Heart left ventricle (tissue), 16 donors: ENCODE measurements at places on chromosomes 7 and 10.

- DNase-seq = peak; percentile 52
Measured at GRCh38 chr7:774161-775109, 47.4 kb upstream of the PRKAR1B start.

DNA sequence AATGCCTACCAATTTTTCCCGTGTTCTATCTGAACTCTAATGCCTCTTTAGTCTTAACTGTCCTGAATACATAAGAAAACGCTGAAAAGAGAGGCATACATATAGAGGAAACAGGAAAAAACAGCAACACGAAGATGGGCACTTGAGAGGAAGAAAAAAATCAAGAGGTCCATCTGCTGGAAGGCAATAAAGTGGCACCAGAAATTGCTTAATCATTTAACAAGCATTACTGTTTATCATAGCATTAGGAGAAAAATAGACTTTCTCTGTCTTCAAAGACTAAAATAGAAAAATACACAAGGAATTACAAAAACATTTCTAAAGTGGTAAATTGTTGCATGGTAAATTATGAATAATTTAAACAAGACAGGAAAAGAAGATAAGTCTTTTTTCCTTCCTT is 35.0 kb downstream of the NSUN6 start:
- DNase-seq = no peak

- no peak for DNase-seq
Measured at GRCh38 chr10:7035126-7035761, 375.6 kb downstream of the SFMBT2 start.

- DNase-seq = no peak
Measured at GRCh38 chr10:775245-776075, 86.0 kb upstream of the DIP2C start.

DNA sequence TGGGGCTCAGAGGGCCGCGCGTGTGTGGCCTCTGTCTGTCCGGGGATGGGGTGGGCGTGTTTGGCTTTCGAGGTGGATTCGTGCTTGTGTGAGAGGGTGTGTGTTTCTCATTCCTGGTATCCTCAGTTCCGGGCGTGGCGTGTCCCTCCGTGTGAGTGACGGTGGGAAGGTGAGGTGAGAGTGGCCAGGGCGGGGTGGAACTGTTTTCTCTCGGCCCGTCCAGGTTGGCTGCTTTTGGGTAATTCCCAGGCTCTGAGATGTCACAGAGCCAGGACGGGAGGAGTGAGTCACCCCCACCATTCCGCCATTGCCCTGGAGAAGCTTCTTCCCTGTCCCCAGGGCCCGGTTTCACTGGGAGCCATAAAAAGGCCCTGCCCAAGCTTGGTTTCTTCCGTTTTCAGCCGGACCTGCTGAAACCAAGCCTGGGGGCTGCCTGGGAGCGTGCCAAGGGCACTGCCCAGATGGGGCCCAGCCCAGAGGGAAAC is 21.3 kb upstream of the CLDN4 start:
- no peak for DNase-seq

DNA sequence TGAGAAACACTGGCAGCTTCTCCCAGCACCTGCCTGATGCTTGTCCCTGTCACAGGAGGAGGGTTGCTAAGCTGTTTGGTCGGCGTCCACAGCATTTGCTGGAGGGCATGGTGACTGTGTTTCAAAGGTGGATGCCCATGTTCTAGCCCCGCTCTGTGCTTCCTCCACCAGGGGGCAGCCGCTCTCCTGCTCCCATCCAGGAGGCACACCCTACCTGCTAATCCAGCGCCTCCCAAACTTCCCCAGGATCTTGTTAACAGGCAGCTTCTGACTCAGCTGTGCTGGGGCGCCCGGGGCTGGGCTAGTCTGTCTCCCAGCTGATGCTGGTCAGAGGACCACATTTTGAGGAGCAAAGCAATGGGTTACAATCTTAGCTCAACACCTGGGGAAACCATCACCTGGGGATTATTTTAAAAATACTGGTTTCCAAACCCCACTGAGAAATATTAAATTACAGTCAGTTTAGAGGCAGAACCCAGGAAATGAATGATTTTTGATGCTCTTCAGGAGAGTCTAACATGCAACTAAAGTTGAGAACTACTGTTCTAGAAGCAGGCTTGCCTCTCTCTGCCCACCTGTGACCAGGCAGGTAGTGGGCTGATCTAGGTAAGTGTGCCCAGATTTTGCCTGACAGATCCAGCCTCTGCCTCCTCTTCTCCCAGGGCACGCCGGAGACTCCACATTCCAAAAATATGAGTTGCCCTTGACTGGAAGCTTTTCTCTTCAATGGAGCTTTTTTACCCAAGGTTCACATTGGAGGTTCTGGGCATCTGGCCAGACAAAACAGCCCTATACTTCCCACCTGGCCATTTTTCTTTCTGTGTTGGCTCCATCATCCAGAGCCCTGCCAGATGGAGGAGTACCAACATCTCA is 92.7 kb upstream of the GPR26 start:
- DNase-seq = no peak

GRCh38 chr7:153006452-153006851 is 246.9 kb downstream of the ACTR3B start:
- DNase-seq = no peak

DNA sequence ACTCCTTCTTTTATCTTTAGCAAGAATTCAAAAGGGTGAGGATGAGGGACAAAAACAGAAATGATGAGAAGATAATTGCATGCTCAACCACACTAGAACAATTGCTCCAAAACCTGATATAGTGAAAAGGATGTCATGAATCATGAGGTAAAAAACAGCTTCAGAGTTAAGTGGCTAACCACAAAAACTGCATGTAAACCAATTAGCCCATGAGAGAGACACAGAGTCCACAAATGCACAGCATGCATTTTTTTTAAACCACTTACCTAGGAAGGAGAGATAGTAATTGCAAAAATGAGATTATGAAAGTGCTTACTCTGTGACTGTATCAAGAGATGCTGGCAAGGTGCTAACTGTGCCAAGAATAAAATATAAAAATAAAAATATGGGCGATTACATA is 132.9 kb downstream of the MBL2 start:
- DNase-seq = no peak

GRCh38 chr7:11217848-11218565 is 244.3 kb downstream of the PHF14 start:
- no peak for DNase-seq

DNA sequence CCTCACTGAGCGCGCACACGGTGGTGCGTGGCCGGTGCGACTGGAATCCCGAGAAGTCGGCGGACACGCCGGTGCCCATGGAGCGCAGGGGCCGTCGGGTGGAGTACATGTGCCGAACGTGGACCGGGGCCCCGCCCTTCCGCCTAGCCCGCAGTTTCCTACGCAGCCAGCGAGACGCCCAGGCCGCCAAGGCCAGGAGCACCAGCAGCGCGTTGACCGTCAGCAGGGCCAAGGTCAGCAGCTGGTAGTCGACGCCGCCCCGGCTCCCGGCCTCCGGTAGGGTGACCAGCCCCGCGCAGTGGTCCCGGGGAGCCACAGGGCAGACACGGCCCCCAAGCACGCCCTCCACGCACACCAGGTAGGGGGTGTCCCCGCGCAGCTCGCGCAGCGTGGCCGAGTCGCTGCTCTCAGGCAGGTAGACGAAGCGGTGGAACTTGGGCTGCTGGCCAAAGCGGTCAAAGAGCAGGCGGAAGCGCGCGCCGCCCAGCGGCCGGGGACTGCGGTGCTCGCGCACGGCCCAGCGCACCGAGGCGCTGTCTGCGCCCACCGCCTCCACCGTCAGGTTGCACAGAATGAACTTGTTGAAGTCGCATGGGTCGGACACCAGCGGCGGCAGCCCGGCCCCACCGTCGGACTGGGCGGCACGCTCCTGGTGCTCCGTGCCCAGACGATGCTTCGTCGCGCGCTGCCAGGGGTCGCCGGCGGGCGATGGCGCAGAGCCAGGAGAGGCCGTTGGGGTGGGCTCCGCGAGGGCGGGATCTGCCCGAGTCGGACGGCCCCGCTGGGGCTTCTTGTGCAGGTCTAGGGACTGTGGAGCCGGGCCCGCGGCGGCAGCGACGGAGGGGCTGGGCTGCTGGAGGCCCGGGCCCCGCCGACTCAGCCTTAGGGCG is 2.2 kb downstream of the TRIL start:
- peak; percentile 90 for DNase-seq

GRCh38 chr10:50310560-50311174 is 59.4 kb upstream of the ASAH2 start:
- DNase-seq = no peak

DNA sequence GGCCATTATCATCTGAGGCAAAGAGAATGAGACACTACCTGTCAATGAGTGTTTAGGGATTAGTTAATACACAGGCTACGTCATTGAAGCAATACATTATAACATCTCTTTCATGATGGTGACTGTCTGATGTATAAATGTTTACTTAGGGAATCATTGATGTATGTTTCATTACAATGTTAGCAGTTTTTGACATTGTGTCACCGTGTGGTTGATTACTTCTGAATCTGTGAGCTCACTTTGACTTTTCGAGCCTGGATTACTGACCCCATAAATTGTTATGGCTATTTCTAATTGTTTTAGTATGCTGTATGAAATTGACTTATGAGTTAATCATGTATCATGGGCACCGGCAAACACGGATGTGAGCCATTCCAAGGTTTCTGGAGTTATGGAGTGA is 494.0 kb downstream of the MAGI2 start:
- DNase-seq = no peak

- DNase-seq = no peak
Measured at GRCh38 chr7:108129018-108129965, 869 bp downstream of the LAMB4 start.

DNA sequence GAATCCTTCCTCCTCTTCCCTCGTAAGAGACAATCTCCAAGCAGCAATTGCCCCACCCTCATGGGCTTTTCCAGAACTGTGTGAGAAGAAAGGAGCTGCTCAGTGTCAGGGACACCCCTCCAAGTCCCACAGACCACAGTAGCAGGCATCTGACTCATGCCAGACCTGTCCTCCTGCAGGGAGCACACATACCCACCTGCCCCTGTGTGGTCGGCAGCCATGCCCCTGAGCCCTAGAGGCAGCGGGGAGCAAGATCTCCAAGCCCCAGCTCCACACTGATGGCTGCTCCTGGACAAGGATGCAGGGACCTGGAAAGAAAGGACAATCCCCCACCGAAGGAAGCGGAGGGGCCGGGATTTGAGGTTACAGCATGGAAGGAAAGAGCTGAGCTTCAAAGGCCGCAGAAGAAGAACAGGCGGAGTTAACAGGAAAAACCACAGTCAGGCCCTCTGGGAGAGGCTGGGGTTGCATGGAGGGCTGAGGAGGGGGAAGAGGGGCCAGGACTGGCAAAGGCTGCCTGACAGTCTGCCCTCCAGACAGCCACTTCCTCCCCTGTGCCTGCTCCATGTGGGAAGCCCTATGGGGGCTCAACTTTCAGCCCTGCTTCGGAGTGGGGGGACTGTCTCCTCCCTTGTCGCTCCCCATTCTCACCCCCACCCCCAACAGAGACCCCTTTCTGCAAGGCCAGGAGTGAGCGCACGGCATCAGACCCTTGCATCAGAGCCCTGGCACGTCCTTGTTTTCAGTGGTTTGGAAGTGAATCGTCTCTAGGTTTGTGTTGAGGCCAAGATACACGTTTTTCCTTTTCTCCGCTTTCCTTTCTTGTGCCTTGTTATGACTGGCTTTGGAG is 46.8 kb downstream of the ASB13 start:
- peak; percentile 42 for DNase-seq

- DNase-seq = no peak
Measured at GRCh38 chr10:35912615-35913569, 270.8 kb upstream of the FZD8 start.

- DNase-seq = no peak
Measured at GRCh38 chr10:51075873-51076229, 1.6 kb downstream of the PRKG1 start.

- DNase-seq = no peak
Measured at GRCh38 chr10:59563531-59563930, 146.1 kb downstream of the SLC16A9 start.

DNA sequence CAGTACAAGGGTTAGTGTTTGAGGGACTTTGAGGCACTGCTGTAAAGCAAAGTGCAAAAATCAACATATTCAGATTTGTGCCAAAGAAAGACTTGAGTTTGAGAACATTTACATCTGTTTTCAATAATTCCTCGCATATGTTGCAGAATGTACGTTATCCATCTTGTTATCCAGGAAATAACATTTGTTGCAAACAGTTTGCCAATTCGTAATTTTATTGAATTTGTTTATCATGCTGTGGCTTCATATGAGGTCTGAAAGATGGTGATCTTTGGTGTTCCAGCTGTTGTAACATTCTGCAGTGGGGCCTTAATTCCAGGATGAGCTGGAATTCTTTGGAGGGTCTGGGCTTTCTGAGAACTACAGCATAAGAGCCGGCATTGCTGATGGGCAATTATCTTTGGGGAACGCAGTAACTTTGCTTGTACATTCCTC is 396.2 kb downstream of the LRMDA start:
- DNase-seq = no peak

DNA sequence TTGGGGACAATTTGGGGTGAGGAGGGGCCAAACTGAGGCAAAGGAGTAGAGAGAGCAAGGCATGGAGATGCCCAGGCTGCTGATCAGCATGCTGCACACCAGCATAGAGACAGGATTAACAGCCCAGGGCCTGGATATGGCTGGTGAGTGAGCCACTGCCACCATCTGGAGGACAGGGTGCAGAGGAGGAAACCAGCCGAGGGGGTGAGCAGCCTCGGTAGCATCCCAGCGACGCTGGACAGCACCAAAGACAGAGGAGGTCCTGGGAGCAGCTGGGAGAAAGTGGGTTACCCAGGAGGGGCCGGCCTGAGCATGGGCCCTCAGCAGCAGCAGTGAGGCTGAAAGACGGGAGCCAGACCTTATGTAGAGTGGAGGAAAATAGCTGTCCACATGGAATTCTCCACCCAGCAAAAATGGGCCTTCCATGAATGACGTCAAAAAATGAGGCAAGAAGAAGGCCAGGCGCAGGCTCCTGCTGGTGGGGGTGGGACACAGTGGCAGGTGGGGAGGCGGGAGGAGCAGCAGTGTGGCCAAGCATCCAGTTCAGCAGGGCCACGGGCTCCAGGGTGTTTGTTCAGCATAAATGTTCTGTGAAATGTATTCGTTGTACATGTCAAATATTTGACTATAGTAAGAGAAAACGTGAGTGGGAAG is 16.7 kb downstream of the RET start:
- no peak for DNase-seq

DNA sequence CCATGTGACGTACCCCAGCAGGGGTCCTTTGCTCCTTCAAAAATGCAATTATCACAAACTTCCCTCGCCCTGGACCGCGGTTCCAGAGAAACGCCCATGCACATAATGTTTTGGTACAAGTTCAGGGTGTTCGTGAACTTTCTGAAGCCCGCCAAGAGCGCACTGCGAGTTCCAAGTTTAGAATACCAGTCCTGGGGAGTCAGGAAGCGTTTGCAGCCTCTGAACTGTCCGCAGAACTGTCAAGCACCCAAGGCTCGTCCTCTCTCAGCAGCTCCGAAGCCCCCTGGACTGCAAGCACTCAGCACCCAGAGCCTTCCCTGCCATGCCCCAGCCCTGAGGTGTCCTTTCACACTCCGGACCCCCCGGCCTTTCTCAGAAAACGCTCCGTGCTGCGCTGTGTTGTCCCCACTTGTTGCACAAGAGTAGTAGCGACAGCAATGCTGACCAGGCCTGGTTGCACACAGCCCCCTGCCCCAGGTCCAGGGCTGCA is 30.3 kb downstream of the CALML3 start:
- no peak for DNase-seq

DNA sequence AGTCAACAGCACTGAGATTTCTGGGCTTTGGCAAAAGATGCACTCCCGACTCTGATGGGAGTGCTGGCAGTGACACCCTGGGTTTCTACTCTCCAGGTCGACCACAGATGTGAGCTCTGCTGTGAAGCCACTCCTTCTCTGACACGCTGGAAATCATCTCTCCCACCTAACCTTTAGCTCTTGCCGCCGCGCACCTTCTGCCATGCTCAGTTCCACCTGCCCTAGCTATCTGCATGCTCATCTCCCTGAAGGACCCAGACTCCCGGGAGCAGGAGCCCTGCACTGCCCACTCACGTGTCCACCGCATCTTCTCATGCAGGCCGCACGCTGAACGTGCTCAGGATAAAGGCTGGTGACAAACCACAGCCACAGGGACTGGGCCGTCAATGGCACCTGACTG is 174.8 kb downstream of the TNS3 start:
- no peak for DNase-seq
